ENCODE measurements at places on chromosomes 2 and 18.

- no peak for DNase-seq
These were observed 199.2 kb downstream of the KLHL29 start for GRCh38 chr2:23584054-23584745.

DNA sequence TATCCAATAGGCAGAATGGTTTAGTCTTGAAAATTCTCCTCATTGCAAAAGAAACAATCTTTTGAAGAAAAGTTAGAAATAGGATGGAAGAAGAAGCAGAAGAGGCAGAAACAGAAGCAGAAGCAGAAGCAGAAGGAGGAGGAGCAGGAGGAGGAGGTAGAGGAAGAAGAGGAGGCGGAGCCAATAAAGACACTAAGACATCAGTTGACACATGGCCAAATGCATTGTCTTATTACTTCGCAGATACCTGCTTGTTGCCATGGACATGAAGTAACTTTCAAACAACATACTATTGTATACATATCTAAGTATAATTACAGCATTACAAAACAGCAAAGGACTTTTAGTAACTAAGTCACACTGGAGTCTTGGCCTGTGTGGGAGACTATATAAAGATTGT lies 606.3 kb downstream of the METTL4 start:
- no peak for DNase-seq

DNA sequence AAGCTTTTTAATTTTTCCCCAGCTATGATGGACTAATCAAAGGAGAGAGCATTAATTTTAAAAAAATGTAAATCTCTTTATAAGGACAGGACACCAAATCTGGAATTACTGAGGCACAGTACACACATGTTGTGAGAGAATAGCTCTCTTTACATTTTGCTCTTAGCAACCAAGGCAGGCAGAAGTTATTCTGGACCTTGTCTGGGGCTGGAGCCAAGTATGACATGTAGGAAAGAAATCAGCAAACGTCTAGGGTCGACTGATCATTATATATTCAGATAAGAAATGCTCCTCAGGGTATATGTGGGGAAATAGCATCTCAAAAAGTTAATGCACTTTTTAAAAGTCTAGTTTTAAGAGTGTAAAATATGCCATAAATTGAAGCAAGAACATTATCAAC lies 1330.0 kb upstream of the CELF4 start:
- no peak for DNase-seq

DNA sequence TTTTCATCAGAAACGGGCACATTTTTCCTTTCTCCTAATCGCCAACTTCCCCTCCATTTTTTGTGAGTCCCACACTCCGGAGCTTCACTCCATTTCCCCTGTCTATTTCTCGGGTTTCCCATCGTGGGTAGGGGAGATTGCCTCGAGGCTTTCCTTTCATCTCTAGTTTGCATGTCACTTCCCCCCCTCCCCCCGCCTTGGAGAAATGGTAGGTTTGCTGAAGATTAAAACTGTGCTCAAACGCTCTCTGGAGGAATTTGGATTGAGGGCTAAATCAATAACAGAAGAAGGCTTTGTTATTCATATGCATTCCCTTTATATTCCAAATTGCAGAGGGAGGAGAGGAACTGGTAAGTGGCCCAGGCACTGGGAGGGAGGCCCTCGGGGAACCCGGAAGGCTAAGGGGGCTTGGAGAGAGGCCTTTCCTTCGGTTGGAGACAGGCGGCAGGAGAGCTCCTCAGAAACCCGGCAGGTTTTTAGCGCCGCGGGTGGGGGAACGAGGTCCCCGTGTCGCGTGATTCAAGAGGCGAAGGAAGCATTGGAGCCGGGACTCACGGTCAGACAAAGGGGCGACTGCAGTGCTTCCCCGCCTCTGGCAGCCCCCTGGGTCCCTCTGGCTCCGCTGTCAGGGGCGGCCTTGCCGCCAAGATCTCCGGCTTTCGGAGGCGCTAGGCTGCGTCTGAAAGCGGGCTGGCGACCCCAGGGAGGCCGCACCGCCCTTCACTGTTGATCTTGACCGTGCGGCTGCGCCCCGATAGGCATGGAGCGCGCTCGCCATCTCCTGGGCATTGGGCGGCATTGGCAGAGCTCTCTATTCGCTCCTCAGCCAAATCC lies 2.4 kb upstream of the HOXD12 start:
- no peak for DNase-seq

DNA sequence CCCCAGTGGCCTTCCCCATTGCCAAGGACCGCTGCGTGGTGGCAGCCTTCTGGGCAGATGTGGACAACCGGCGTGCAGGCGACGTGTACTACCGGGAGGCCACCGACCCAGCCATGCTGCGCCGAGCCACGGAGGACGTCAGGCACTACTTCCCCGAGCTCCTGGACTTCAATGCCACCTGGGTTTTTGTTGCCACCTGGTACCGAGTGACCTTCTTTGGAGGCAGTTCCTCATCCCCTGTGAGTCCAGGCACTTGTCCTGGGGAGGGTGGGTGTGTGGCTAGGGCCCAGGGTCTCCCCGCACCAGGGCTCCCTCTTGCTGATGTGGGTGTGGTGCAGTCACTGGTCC lies 31.9 kb downstream of the SNED1 start:
- no peak for DNase-seq

DNA sequence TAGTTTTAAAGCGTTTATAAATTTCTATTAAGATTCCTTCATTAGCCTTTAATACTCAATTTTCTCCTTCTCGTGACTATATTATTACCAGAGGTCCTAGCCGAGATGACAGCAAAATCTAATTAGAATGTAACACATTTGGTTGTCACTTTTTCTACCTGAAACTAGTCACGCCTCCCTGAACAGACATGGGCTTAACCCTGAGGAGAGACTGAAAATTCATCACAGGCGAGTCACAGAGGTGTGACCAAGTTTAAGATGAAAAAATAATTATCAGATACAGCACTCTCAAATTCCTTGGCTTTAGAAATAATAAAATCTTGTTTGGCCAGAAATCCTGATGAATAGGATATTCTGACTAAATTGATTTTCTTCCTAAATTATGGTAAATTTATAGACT lies 834.4 kb upstream of the SLC39A10 start:
- no peak for DNase-seq

- no peak for DNase-seq
These were observed 50.4 kb upstream of the CYRIA start for GRCh38 chr2:16716024-16716423.

DNA sequence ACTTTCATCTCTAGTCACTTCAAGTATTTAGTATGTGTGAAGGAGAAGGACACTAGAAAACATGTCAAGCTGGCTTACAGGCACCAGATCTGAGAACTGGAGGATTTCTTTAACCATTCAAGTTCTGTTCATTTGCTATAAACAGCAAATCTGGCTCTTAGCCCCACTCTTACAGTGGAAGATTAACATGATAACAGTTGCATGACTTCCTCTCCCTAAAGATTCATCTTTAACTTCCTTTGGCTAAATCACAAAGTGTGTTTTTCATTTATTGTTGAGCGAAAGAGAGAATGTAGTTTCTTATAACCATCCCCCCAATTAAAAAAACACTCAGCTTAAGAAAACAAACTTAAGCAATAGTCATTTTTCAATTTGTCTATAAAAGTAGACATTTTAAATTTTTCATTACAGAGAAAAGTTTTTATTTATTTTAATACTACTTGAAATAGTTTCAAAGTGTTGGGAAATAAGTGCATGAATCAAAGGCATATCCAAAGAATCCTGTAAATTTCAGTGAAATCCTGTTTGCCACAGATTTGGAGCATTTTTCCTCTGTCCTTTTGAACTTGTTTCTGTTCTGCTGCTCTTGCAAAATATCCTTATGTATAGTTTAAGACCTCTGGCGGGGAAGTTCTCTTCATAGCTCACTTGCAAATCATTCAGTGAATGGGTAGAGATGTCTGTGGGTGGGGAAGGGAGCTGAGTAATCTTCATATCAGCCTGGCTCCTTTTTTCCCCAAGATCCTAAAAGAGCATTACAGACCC lies 241.0 kb upstream of the RBBP8 start:
- DNase-seq: no peak

Data from activated CD8-positive, alpha-beta memory T cell treated with anti-CD3 and anti-CD28 coated beads for 4 hours (primary cell).